ENCODE measurements at places on chromosomes 2 and 18.

GRCh38 chr2:121489284-121489683 lies 41.4 kb upstream of the RNU4ATAC start:
- no peak for DNase-seq

- DNase-seq = no peak
Measured at GRCh38 chr2:112491946-112492345, 10.0 kb downstream of the TTL start.

- no peak for DNase-seq
Measured at GRCh38 chr2:60868589-60869273, 12.6 kb upstream of the REL start.

- DNase-seq = no peak
Measured at GRCh38 chr2:127810156-127810618, 784 bp downstream of the WDR33 start.

- DNase-seq = no peak
Measured at GRCh38 chr2:5339473-5339872, 352.7 kb upstream of the SOX11 start.

DNA sequence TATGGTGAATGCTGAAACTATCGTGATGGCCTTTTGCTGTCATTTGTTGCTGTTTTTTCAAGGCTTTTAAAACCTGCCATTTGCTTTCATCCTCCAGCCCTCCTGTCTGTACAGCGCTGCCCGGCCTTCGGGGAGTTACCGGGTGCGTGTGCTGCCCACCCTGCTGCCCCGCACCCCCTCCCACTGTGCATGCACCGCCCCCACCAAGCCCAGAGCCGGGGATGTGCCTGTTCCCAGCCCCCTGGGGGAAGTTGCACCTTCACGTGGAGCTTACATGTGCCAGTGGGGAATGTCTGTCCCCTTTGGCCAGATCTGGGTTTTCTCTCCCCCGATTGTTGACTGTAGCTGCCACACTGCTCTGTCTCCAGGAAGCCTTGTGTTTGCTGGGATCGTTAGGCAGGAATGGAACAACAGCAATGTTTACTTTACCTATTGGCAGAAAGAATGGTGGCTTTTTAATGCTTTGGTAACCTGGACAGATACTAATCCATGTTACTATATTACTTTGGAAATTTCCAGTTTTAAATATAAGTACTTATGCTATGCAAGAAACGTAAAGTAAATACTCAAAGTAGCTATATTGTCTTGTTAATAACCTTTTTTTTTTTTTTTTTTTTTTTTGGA lies 64.8 kb upstream of the RBM44 start:
- DNase-seq = no peak

- no peak for DNase-seq
Measured at GRCh38 chr18:39773646-39774045, 2181.4 kb upstream of the PIK3C3 start.

GRCh38 chr18:23563377-23564043 lies 22.8 kb downstream of the NPC1 start:
- no peak for DNase-seq

- DNase-seq = no peak
Measured at GRCh38 chr18:23114911-23115310, 20.4 kb upstream of the CABLES1 start.

DNA sequence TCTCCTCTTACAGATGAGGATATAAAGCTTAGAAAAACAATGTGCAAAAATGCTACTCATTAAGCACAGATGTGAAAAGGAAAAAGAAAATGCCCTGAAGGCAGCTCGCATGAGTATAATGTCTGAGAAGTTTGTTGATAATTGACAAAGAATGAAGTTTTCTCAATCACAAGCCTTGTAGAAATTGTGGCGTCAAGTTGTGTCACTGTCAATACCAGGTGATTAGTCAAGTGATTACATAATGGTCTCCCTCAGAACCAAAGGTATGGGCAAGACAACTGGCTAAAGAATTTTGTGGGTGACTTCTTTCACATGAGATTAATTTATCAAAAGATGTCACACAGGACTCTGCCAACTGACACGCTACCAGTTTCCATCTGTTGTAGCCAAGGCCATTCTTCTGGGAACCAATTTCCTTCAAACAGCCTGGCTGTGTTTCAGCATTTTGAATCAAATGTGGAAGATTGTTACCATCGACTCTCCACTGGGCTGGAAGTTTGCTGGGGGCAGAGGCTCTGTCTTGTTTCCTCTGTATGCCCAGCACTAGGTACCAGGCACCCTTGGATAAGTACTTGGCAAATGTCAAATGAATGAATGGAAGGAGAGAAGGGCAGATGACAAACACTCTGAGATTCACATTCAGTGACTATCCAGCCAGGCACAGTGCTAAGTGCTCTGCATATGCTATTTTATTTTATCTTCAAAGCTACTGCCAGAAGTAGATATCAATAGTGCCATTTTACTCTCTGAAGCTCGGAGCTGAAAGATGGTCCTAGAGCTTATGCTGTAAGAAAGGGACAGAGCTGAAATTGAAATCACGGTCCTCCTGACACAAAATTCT lies 5.9 kb upstream of the FN1 start:
- no peak for DNase-seq

- DNase-seq = no peak
Measured at GRCh38 chr18:59725142-59725541, 27.9 kb upstream of the CCBE1 start.

- no peak for DNase-seq
Measured at GRCh38 chr2:33215299-33215698, 261.1 kb upstream of the RASGRP3 start.

DNA sequence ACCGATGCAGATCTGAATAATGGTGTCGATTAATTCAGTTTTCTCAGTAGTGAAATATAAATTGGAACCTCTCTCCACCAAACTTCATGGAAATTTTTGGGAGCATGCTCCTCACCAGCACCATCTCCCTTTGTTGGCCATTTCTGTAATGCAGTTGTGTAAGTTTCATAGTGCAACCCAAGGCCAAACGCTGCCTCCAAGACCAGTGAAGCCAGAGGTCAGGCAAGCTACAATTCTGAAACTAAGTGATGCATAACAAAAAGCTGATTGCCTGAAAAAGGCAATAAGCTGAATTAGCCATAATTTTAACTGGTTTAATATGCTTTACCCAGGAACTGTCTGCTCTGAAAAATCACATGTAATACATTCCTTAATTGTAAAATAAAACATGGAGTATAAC lies 138.3 kb upstream of the TACR1 start:
- no peak for DNase-seq

DNA sequence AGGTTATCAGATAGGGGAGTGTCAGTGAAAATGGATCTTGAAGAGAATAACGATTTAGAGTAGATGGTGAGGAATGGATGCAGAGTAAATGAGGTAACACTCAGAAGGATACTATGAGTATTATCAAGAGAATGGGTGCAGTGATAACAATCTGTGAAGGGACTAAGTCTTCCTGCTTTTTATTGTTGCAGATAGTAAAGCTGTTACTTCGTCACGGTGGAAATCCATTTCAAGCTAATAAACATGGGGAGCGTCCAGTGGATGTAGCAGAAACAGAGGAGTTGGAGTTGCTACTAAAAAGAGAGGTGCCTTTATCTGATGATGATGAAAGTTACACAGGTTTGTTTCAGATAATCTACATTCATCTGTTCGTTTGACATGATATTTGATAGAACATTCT lies 85.1 kb downstream of the ANKRD12 start:
- no peak for DNase-seq

- no peak for DNase-seq
Measured at GRCh38 chr2:168401771-168402170, 54.3 kb upstream of the CERS6 start.

DNA sequence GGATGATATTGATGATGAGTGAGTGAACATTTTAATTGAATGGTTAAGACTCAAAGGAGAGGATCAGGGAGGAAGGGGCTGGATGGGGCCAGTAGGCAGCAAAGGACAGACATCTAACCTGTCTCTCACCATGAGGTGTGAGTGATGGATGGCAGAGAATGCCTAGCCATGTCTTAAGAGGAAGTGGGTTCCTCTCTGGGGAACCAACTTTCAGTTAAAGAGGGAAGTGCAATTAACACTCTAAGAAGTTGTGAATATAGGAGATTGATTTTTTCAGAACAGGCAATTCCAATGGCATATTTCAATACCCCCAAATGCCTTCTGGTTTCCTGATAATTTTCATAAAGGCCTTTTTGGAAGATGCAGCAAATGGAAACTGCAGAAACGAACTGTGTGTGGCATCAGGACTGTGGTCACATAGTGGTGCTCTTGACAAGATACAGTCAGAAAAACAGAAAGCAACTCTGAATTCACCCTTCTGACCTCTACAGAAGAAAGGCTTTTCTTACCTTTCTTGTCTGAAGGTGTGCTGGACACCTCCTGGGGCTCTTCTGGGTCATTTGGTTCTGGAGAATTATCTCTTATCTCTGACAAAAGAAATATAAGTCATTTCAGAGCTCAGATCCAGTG lies 10.2 kb downstream of the SP110 start:
- DNase-seq = no peak

DNA sequence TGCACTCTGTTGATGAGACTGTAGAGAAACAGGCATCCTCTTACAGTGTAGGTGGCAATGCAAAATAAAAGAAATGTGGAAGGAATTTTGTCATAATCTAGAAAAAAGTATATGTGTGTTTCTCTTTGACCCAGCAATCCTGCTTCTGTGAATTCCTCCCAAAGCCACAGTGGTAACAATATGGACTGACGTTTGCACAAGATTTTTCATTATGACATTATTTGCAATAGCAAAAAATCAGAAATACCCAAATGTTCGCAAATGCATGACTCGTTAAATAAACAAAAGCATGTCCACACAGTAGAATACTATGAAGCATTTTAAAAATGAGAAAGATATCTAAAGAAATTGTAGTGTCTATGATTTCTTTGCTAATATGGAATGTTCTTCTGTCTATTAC lies 255.2 kb upstream of the NRP2 start:
- no peak for DNase-seq

DNA sequence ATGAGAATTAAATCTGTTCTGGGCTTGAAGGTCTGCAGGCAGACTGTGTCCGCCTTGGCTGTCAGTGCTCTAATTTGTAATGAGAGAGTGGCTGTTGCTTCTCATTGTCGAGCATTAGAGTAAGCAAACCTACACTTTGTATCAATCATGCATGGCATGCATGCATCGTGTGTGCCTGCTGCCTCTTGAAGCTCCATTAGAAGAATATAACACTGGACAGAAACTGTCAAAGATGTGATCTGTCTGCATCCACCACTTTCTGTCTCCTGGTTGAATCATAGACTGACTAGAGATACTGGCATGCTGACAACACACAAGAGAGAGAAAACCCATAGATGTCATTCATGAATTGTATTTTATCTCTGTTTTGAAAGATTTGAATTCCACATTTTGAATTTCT lies 275.0 kb upstream of the NXPH2 start:
- no peak for DNase-seq

DNA sequence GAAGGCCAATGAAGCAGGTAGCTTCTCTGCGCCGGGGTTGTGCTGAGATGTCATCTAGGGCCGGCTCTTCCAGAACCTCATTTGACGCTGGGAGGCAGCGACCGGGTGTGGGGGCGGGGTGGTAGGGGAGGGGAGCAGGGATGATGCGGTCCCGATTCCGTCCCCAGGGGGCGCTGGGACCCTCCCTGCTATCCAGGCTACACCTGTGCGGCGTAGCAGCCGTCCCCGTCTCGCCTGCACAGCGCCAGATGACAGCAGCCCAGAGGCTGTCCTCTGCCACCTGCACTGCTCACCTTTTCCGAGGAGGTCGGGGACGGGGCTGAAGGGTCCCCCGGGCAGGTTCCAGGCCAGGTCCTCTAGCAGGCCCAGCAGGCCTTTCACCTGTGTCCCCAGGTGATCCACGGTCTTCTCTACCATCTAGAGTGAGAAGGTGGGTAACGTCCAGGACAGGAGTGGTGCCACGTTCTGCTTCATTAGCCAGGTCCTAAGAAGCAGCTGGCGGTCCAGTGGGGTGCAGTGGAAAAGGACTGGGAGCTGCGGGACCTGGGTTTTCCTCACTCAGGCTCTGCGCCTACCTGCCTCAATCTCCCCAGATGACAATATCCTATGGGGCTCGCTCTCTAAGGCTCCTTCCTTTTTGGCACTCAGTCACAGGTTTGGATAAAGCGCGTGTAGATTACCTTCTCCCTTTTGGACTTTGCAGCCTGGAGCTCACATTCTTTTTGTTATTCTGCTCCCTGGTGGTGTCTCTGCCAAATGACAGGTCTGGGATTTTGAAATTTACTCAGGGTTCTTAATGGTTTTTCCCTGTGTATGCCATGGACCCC lies 56.0 kb upstream of the RAB6C start:
- peak; percentile 58 for DNase-seq

DNA sequence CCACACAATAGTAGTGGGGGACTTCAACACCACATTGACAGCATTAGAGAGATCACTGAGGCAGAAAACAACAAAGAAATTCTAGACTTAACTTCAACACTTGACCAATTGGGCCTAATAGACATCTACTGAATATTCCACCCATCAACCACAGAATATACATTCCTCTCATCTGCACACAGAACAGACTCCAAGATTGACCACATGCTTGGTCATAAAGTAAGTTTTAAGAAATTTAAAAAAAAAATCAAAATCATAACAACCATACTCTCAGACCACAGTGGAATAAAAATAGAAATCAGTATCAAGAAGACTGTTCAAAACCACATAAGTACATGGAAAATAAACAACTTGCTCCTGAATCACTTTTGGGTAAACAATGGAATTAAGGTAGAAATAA lies 9.0 kb upstream of the FLACC1 start:
- DNase-seq = no peak

All from activated CD8-positive, alpha-beta memory T cell treated with anti-CD3 and anti-CD28 coated beads, Interleukin-2, amount 50 U/mL, for 48 hours (primary cell).